ENCODE measurements at places on chromosomes 13 and 19. TPM values are rescaled to one million over a fixed set of nuclear protein-coding genes. Genes with fewer than 3 reads are reported as not detected.

The SLITRK1 gene
- total RNA-seq, result 0.20 TPM

The ZNF628 gene
- 6.0 TPM for total RNA-seq

The UPK1A gene
- not detected for total RNA-seq

The TEX29 gene
- total RNA-seq, result not detected

The NRTN gene
- 1.5 TPM for total RNA-seq

The AMER2 gene
- total RNA-seq, result not detected

The IL17D gene
- not detected for total RNA-seq

The TIMM29 gene
- total RNA-seq, result 42.2 TPM

The PSG11 gene
- not detected for total RNA-seq

The NBEA gene
- total RNA-seq, result 9.7 TPM

The ZNF43 gene
- total RNA-seq, result 16.7 TPM

DNA sequence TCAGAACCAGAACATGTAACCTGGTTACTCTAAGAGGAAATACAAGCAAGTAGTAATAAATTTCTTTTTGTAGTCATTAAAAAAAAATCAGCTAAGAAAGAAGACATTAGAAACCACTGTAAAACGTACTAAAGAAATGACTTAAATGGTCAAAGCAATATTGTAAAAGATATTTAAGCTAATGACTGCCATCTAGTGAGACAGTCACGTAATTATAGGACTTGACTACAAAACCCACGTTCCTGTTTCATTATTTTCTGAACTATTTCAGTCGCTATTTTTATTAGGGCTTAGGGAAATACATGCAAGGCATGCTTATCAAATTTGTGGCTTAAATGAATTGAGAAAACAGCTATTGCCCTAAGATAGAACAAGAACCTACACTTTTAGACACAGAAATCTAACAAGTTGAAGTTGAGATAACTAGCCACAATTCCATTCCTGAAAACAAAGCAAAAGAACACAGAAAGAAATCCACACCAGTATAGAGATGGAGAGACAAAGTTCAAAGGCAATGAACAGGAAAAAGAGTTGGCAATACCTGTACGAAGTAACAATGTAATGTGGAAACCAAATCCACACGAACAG lies 17.9 kb downstream of the ALG5 start:
- DNase-seq, result no peak

GRCh38 chr19:28034936-28035335 lies 1178.0 kb downstream of the UQCRFS1 start:
- DNase-seq, result no peak

DNA sequence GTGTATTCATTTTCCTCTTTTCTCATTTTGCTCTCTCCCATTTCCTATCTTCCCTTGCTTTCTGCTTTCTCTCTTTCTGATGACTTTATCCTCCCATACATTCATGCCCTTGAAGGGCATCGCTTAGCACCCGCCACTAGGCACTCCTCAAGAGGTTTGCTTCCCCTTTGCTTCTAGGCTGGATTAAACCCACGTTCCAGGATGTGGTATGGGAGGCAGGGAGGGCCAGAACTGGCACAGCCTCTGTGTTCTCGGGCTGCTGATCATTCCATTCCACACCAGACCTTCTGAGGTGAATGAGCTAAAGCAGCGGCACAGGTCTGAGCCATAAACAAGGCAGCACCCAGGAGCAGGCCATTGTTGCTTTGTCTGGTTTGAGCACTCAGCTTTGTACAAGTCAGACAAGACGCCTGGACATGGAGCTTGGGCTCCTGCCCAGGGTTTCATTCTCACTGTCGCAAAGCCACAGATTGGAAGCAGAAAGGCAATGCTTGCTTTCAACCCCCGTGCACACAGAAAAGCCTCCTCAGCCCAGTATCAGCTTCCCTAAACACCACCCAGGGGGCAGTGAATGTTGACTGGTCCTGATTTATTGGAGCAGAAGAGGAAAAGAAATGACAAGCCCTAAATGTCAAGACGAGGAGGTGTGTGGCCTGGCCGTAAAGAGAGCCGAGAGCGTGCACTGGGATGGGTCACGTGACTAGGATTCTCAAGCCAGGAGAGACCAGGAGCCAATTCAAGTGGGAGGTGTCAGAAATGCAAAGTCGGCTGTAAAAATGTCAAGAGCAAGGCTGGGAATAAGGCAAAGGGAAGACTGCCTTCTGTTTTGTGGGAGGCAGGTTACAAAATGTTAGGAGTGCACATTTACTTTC lies 218.0 kb upstream of the SERP2 start:
- peak; percentile 73 for DNase-seq

GRCh38 chr13:106507560-106508274 lies 27.7 kb downstream of the EFNB2 start:
- DNase-seq, result no peak

DNA sequence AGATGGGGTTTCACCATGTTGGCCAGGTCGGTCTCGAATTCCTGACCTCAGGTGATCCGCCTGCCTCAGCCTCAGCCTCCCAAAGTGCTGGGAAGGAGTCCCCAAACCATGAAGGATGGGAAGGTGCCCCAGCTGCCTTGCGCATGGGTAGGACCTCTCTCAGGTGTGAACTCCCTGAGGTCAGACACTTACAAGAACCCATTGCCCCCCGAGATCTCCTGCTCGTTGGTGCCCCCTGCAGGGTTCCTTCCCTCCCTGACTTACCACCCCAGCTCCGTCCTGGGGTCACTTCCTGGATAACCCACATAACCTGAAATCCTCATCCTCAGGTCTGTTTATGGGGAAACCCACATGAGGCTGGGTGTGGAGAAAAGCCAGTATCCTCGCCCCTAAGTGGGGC lies 41.7 kb downstream of the UNC13A start:
- no peak for DNase-seq

DNA sequence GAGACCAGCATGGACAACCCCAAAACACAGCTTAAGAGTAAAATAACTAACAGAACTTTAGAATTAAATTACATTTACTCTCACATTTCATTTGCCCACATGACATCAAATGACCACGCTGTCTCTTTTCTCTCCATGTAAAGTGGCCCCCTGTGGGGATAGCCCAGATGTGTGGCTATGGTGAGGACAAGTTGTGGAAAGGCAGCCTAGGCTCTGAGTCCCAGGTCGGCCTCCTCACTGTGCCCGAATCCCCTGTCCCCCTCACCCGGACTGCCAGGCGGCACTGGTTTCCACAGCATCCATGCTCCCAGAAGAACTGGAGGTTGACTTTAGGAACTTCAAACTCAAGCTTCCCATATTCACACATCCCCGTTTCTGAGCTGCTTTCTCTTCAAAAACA lies 111.8 kb upstream of the UQCRFS1 start:
- no peak for DNase-seq

DNA sequence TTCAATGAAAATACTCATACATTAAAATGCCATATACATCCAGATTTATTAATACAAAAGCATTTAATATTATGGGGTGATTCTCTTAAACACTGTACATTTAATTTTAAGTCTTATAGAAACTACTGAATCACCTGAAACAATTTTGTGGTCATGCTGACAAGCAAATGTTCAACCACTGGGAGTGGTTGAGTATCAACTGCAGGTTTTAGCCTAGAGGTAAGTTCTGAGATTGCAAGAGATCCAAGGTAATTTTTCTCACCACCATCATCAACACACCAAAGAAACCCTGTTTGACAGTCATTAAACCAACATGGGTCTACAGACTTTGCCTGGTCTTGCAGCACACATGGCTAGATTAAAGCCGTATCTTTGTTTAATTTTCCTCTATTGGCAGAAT lies 196.3 kb downstream of the LHFPL6 start:
- no peak for DNase-seq

DNA sequence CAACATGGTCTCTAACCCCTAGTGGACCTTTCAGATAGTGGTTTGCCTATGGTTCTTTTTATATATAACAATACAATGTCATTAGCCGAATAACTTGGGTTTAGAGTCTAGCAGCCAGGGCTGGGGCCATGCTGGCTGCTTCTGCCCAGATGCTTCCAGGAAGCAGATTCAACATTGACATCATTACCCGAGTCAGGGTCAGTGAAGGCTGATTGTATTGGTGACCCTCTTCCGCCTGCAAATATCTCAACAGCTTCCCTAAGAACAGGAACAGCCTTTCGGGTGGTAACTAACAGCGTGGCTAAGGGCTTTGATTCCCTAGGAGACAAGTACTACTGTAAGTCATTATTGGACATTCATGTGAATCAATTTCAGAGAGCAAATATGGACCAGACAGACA lies 476.4 kb downstream of the UQCRFS1 start:
- DNase-seq, result no peak

- no peak for DNase-seq
Measured at GRCh38 chr13:98559169-98559568, 17.7 kb downstream of the STK24 start.

GRCh38 chr13:35163674-35164073 lies 221.6 kb downstream of the NBEA start:
- no peak for DNase-seq

DNA sequence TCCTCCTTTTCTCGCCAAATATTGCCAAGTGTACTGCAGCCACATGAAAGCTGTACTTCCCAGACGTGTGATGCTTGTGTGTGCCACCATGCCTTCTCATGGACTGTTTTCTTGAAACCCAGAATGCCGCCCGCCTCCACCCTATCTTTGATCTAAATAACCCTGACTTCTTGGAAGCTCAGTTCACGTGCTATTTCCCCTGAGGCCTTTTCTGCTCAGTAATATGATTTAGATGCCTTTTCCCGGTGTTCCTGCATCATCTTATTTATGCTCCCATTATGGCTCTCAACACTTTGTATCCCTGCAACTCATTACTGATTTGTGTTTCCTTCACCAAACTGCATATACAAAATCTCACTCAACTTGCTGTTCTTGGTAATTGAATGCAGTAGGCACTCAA lies 116.1 kb downstream of the USP12 start:
- DNase-seq, result no peak

DNA sequence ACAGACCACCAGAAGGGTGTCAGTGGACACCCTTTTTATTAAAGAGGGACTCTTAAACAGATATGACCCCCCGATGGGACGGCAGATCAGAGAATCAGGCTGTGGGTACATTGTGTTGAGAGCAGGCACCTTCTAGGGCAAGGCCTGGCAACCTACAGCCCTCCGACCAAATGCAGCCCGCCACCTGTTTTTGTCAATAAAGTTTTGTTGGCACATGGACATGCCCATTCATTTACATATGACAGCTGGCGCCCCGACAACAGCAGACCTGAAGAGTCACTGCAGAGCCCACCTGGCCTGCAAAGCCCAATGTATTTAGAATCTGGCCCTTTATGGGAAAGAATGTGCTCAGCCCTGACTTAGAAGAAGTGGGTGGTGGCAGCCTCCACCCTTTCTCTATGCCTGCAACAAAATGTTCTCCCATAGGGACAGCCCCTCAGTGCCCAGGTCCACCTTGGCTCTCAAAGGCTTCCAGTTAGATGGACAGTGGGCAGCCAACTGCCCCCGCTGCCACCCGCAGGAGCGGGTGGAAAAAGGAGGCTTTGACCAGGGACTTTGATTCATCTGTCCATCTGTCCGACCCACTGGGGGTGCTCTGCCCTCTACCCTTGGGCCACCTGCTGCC lies 184.9 kb downstream of the PTPRS start:
- DNase-seq, result no peak

- no peak for DNase-seq
Measured at GRCh38 chr19:13778847-13779246, 4.6 kb downstream of the C19orf53 start.

GRCh38 chr13:93430381-93430780 lies 203.8 kb downstream of the GPC6 start:
- no peak for DNase-seq

DNA sequence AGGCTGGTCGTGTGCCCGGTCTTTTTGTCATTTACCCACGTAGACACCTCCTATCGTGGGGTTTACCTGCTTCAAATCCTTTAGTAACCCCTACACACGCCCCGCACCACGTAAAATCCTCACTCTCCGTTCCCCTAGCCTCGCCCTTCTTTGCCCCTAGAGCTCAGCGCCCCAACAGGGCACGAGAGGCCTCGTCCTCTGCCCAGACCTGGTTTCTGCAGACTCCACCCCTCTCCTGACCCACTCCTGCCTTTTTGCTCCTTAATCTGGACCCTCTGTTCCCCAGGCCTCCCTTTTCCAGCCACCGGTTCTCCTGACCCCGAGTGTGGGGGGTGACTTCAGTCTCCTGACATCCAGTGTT lies 412 bp downstream of the ZNF528 start:
- DNase-seq, result peak; percentile 8

DNA sequence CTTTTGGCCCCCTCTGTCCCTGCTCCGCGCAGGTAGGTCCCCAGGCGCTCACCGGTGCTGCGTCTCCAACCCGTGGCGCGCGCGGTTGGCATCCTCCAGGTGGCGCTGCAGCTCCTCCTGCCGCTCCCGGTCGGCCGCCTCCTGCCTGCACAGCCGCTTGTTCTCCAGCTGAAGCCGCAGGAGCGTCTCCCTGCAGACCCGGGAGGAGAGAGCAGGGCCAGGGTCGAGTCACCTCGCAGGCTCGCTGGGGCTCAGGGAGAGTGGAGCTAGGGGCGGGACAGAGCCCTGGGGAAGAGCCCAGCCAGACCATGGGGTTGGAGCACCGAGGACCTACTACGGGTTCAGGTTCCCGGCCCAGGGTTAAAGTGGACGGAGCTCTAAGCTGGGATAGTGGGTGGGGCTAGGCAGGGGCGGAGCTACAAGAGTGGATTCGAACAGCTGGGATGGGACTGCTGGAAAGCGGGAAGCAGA lies 9.3 kb downstream of the HOOK2 start:
- peak; percentile 93 for DNase-seq

GRCh38 chr13:111437417-111437816 lies 117.0 kb downstream of the TEX29 start:
- no peak for DNase-seq

DNA sequence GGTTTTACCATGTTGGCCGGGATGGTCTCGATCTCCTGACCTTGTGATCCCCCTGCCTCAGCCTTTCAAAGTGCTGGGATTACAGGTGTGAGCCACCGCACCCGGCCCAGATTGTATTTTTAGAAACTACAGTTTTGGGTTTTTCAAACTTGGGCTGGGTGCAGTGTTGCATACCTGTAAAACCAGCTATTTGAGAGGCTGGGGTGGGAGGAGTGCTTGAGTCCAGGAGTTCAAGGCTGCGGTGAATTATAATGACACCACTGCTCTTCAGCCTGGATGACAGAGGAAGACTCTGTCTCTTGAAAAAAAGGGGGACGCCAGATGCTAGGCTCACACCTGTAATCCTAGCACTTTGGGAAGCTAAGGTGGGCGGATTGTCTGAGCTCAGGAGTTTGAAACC lies 4.2 kb downstream of the CHAF1A start:
- no peak for DNase-seq

- no peak for DNase-seq
Measured at GRCh38 chr13:85373322-85373721, 425.9 kb downstream of the SLITRK6 start.

DNA sequence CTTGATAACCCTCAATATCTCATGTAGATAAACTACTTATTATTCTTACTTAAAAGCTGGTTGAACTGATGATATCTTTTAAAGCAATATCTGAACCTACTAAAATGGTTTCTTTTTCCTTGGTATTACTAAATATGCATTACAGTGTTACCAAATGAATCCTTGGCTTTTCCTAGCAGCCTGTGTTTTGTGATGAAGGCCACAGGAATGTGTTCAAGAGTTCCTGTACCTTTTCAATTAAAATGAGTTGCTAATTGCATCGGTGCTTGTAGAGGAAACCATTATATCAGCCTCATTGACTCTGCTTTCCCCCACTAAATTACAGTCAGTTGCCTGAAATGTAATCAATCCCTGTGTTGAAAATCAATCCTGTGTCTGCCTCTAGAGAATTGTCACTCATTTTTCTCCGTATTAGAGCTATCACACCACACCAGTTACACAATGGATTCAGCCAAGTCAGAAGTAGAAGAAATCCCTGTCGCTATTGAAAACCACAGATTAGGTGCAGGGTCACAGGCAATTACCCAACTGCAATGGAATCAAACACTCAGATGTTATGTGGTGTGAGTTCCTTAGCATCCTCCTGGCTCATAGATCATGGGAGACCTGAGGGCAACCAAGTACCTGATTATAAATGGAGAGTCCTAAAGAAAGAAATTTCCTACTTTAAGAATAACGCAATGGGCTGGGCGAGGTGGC lies 13.3 kb downstream of the FAM216B start:
- no peak for DNase-seq

Data from transverse colon (tissue), 4 donors.